CD8-positive, alpha-beta memory T cell (primary cell): ENCODE measurements at places on chromosomes 5 and 9.

GRCh38 chr9:135480071-135480939 lies 723 bp downstream of the PPP1R26 start:
- DNase-seq: no peak

GRCh38 chr9:71670121-71670520 lies 98.2 kb downstream of the CEMIP2 start:
- no peak for DNase-seq

GRCh38 chr5:38809388-38810359 lies 36.1 kb upstream of the OSMR start:
- DNase-seq: no peak

- DNase-seq: no peak
Observed at GRCh38 chr9:131053896-131054295, 42.4 kb upstream of the AIF1L start.

DNA sequence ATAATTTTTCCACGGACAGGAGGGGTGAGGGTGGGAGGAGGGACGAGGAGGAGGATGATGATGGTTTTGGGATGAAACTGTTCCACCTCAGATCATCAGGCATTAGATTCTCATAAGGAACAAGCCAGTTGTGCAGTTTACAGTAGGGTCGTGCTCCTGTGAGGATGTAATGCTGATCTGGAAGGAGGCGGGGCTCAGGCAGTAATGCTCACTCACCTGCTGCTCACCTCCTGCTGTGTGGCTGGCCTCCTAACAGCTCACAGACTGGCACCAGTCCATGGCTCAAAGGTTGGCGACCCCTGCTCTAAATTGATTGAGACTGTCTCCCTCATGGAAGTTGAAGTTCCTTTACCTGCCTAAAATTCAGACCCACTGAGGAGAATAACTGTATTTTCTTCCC lies 33.2 kb downstream of the ANKRA2 start:
- no peak for DNase-seq
